ENCODE measurements at places on chromosomes 2 and 18.

DNA sequence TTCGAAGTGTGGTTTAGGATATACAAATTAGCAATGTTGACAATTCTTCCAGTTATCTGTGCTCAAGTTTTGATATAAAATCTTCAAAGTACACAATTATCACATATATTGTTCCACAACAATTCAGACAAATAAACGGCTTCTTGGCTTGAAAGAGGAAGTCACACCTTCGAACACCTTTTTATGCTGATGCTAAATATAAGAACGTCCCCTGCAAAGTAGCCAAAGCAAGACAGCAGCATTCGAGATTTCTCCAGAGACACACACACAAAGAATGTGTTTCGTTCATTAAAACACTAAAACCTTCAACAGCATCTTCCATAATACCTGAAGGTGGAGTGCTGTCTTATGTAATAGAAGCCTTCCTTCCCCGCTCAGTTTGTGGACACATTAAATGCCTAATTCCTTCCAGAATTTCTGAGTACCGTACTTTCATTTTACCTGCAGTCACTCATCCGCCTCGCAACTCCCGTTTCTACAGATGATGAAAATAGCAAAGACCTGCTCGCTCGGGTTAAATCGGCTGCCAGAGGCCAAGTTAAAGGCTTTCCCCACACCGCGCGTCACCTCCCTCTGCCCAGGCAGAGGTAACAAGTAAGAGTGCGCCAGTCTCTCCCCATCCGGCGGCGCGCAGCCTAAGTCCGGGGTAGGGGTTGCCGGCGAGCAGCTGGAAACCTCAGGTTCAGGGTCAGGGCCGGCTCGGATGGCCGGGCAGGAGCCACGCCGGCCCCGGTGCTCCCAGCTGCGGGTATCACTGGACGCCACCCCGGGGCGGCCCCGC is 847 bp downstream of the SERPINE2 start:
- DNase-seq = peak; percentile 2

DNA sequence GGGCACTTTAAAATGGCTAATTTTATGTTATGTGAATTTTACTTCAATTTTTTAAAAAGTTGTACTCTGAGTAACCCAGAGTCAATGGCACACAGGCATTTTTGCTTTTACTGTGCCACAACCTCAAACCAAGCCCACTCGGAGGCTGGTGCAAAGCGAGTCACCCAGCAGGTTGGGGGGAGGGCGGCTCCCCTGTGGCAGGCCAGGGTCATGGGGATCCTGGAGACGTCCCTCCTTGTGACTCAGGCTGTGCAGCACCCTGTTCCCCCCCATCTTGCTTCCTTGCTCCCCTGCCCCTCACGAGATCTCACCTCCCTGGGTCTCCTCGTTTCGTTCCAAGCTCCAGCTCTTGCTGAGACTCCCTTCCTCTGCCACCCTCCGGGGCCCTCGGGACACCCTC is 58.6 kb downstream of the POMC start:
- no peak for DNase-seq

DNA sequence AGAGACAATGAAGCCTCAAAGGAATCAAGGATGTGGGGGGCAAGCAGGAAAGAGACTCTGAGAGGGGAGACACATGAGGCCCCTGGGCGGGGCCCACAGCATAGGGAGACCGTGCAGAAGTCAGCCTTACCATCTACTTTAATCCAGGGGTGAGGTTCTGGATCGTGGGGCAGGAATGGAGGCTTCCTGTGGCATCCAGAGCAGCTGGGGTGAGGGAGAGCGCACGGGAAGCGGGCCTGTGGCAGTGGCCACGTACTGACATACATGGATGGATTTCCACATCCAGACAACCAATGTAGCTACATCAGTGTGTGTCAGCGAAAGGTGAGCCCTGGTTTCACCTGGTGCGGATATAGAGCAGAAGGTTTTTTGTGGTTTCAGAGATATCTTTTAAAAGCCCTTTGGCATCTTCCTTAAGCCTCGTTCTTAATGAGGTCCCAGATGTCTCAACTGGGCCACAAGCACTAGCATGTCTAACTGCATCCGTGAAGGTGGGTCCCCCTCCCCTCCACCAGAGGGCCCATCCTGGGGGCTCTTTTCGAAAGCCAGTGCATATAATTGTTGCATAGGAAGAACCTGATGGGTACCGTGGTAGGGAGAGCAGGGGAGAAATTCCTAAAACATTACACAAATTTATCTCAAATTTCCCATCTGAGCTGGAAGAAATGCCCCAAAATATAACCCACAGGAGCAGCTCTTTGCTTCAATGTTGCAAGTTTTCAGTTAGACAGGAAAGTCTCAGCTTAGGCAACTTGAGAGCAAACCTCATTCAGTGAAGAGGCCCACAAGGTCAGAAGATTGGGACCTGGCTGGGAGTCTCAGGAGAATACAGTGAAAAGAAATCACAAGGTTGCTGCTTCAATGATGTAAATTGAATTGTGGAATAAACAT is 90.9 kb downstream of the SP3 start:
- no peak for DNase-seq

GRCh38 chr2:72211777-72212485 is 64.3 kb upstream of the CYP26B1 start:
- no peak for DNase-seq

DNA sequence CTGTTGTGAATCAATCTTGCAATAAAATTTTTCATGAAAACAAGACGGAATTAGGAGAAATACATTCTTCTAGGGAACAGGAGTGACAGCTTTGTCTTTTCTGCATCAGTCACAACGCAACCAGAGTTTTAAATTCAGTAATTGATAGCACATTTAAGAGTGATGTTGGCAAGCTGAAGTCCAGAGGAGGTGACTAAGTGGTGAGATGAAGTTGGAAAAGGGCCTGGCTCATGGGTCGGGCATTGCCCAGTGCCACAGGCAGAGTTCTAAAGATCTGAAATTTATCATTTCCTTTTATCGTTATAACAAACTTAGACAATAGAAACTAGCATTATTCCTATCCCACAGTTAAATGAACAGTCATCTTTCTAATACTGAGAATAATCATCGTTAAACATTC is 764.6 kb upstream of the ZEB2 start:
- DNase-seq = no peak

GRCh38 chr2:54166121-54166773 is 50.8 kb downstream of the ACYP2 start:
- no peak for DNase-seq

DNA sequence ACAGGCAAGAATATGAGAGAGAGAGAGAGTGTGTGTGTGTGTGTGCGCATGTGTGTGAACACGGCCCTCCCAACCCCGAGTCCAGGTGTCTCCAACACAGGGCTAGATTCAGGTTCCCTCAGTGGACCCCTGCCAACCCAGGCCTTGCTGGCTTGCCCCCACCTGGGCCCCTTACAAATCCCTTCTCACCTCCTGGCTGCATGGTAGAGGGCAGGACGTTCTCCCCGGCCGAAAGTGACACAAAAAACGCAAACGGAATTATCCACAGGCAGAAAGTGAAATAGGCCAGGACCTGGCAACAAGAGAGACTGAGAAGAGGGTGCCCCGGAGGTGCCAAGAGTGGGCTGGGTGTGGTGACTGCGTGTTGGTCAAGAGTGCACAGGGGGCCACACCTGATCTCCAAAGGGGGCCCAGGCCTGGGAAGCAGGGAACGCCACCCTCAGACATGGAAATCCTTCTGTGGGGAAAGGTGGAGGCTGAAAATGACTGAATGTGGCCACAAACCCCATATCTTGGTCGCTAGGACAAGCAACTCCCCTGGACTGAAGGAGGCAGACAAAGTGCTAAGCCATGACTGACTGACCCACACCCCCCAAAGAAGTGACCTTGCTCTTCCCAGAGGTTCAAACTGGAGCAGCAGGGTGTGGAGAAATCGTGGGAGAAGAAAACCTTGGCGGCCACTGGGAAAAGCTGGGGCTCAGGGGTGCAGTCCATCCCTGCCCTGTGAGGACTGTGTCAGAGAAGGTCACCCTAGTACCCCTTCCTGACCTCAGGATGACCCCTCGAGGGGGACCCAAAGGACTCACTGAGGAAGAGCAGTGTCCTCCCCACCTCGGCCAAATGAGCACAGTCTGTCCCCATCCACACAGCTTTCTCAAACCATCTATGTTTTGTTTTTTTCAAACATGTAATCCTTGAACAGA is 5.7 kb downstream of the TEX261 start:
- DNase-seq = no peak

DNA sequence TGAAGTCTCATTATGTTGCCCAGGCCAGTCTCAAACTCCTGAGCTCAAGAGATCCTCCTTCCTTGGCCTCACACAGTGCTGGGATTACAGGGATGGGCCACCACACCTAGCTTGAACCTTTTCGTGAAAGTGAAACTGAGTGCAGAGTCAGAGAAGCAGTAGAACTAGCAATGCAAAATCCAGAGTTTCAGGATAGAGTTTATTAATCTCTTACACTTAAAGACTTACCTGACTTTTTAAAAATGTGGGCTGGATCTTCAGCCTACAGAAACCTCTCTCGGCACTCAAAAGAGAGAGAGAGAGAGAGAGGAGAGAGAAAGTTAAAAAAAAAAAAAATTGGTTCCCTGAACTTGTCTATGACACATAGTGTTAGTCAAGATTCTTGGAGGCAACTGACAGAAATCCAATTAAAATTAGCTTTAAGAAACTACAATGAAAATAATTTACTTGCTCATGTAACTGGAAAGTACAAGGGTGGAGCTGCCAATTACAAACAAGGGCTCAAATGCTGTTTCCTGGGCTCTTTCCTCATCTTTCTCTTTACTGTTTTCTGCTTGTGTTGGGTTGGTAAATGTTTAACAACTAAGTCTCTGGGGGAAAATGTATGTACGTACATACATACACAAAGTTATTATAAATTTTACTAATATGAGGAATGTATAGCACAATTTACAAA is 98.1 kb upstream of the CERS6 start:
- no peak for DNase-seq

GRCh38 chr2:190435031-190435670 is 27.0 kb downstream of the MFSD6 start:
- DNase-seq = no peak

DNA sequence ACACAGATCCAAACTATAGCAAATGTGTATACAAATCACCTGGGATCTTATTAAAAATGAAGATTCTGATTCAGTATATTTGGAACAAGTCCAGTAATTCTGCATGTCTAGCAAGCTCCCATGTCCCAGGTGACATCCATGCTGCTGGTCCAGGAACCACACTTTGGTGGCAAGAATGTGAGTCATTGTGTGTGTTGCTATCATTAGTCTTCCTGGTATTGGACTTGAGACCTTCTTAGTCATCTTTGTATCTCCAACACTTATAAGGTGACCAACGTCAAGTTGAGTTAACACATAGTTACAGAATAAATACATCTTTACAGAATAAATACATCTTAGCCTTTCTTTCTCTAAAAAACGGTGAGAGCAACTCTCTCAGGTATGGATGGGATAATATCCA is 107.9 kb upstream of the NDUFV2 start:
- no peak for DNase-seq

DNA sequence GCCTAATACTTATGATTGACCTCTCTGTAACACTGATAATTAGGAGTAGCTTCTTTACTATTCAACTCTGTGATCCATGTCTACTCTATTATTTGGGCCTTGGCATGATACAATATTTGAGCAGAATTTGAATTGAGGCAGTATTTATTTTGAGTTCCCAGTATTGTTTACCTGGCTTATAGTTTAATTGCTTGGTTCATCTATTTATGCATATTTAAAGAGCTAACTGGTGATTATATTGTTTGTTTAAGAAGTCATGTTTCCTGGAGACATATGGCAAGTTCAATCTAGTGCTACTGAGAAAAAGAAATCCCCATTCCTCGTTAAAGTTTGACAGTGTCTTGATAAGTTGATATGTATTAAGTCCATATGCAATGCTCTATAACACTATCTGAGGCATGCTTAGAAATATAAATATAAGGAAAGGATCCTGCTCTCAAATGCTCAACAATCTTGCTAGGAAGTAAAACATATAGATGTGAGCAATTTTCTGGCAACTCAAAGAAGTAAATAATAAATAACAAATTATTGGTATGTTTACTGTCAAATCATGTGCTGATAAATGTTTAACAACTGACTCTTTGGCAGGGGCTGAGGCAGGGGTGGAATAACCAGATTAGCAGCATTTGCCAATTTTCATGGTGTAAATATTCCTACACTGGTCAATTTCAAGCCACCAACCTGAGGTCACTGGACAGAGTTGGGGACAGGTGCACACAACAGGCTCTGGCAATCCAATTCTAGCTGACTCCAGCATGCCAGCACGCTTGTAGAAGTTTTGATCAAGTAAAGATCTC is 430.2 kb upstream of the PIK3C3 start:
- no peak for DNase-seq

DNA sequence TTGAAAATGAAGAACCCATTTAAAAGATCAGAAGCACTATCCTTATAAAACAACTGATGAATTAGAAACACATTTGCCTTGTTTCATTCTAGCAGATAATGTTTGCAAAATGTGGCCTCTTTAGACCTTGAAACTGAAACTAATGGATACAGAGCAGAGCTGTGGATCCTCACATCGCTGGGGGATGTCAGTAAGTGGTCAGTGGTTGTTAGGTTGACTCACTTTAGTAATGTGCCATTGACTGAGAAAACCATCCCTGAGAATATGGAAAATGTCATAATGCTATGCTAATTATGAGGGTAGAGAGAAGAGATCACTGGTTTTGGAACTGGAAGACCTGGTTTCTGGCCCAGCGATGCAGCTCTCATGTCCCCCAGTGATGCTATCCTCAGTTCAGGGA is 176.7 kb downstream of the MYO1B start:
- DNase-seq = no peak

DNA sequence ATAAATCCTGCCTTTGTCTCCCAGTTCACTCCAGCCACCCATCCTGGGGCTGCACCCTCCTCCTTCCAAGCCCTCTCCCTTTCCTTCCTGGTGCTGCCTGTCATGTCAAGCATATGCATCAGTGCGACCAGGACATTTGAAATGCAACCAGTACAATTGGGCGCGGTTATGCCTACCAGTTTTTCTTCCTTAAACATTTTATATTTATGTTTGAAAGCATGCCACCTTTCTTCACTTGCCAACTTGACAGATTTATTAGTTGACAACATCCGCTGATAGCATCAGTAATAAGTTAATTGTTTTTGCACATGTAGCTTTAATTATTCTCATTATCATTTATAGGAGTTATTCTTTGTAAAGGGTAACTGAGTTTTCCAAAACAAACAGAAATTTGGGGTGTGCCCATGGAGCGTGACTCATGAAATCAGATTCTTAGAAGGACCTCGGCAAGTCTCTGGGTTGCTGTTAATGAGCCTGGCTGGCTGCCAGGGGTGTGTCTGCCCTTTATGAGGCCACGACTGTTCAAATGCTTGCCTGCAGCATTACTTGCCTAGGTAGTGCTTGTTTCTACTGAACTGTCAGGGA is 32.8 kb upstream of the IL1B start:
- peak; percentile 73 for DNase-seq

Data from DMS79 (cell line).